ENCODE measurements at places on chromosomes 7 and 10. TPM values are rescaled to one million over a fixed set of nuclear protein-coding genes. Genes with fewer than 3 reads are reported as not detected.

- DNase-seq = no peak
- no peaks in the 10 kb centered on the region for H3K36me3 ChIP-seq
- peaks cover 10% of the 10 kb centered on the region for H3K4me1 ChIP-seq
- no peak overlapping the region for H3K27ac ChIP-seq
These were observed 57.6 kb downstream of the TSPAN15 start for GRCh38 chr10:69508738-69509340.

DNA sequence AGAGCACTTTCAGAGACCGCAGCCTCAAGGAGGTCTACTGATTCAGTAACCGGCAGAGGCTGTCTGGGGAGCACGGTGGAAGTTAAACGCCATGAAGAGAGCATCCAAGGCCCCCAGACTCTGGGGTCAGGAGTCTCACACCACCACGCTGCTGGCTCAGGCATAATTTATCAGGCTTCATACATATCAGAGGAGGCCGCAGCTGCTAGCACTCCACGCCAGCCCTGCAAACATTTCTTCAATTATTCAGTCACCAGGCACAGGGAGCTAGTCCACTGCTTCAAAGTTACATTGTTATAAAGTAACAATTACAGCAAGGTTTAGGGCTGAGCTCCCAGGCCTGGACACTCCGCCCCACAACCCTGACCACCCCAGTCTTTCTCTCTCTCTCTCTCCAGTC is 97.8 kb downstream of the PAXIP1 start:
- no peak overlapping the region for H3K4me3 ChIP-seq
- H3K27ac ChIP-seq = no peak overlapping the region
- H3K27me3 ChIP-seq = peaks cover 14% of the 10 kb centered on the region
- no peaks in the 10 kb centered on the region for H3K4me1 ChIP-seq
- H3K36me3 ChIP-seq = no peaks in the 10 kb centered on the region

- no peak for DNase-seq
- H3K4me1 ChIP-seq = no peaks in the 10 kb centered on the region
- no peaks in the 10 kb centered on the region for H3K36me3 ChIP-seq
- peaks cover 53% of the 10 kb centered on the region for H3K27me3 ChIP-seq
These were observed 39.4 kb downstream of the FAM241B start for GRCh38 chr10:69669409-69669808.

GRCh38 chr10:133357285-133358161 is at the start of gene FUOM:
TSS of gene FUOM (minus strand) at chr10:133358019. CDS start at chr10:133358007, 12 bp downstream.
- peaks cover 13% of the 10 kb centered on the region for H3K36me3 ChIP-seq
- DNase-seq = no peak
- no peaks in the 10 kb centered on the region for H3K4me1 ChIP-seq
- H3K4me3 ChIP-seq = no peak within 1 kb of the TSS
- H3K27me3 ChIP-seq = peaks cover 6% of the 10 kb centered on the region
- H3K27ac ChIP-seq = no peak within 1 kb of the TSS

DNA sequence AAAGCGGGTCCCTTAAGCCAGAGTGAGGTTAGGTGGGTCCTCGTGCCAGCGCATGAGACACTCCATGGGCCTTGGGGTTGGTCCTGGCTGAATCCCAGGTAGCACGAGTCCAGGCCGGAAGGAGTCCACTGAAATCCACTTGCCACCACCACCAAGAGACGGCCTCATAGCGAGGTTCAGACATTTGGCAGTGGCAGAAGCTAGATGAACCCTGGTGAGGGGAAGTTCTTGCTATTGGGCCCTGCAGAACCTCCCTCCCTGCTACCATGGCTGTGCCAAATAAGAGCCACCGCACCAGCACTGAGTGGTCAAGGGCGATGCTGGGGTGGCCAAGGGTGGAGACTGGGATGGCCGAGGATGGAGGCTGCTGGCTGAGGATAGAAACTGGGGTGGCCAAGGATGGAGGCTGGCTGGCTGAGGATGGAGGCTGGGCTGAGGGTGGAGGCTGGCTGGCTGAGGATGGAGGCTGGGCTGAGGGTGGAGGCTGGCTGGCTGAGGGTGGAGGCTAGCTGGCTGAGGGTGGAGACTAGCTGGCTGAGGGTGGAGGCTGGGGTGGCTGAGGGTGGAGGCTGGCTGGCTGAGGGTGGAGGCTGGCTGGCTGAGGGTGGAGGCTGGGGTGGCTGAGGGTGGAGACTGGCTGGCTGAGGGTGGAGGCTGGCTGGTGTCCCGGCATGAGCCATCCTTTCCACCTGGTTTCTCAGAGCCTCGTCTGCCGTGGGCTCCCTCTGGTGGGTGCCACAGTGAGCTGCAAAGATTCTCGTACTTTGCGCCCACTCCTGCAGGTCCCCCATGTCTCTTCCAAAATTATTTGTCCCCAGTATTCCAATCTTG is 88.2 kb downstream of the ELFN1 start:
- peak; percentile 13 for DNase-seq
- H3K4me3 ChIP-seq = no peak overlapping the region
- H3K4me1 ChIP-seq = no peaks in the 10 kb centered on the region

- H3K36me3 ChIP-seq = no peaks in the 10 kb centered on the region
- peaks cover 13% of the 10 kb centered on the region for H3K4me1 ChIP-seq
- H3K27me3 ChIP-seq = peaks cover 10% of the 10 kb centered on the region
- no peak for DNase-seq
- H3K4me3 ChIP-seq = no peak overlapping the region
These were observed 69.0 kb downstream of the DENND2A start for GRCh38 chr7:140571538-140572122.

DNA sequence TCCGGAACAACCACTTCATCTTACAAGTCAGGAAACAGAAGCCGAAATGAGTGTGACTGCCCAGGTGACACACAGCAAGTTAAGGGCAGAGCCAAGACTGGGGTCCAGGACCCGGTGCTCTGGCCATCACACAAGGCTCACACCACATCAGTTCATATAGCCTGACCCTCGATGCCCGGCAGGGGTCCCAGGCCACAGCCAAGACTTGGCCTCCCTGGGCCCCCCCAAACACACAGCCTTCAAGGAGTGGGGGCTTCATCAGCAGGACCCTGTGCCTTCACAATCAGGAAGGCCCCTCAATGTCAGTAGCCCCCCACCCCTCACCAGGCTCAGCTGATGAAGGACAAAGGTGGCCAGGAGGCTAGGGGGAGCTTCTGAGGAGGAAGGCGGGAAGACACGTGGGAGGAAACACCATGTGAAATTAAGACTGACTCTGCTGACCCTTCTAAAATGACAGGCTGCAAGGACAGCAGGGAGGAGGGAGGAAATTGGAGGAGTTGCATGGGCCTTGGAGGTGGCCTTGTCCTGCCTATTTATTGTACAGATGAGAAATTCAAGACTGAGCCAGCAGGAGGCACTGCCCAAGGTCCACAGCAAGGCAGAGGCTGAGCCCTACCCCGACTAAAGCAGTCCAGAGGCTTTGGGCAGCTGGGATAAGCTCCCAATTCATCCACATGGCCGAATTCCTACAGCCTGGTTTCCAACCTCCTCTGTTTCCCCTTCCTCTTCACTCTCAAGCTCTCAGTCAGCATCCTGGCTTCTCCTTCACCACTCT is 216.1 kb upstream of the ZMIZ1 start:
- peaks cover 31% of the 10 kb centered on the region for H3K27me3 ChIP-seq
- H3K4me3 ChIP-seq = no peak overlapping the region
- H3K4me1 ChIP-seq = no peaks in the 10 kb centered on the region
- no peak overlapping the region for H3K27ac ChIP-seq
- DNase-seq = peak; percentile 19
- no peaks in the 10 kb centered on the region for H3K36me3 ChIP-seq

DNA sequence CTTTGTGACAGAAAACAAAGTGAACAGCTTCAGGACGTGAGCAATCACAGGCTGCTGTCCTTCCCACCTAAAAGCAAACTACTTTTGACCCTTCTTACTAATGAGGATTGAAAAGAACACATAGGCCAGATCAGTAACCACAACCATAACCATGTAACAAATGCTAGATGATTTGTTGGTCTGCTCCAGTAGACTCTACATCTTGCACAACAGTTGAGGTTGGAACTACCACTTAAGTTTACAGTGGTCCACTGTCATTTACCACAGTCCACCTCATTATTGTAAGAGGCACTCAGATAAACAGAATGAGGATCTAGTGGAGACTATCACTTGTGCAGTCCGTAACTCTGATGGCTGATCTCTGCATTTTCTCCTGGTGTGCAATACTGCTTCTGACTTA is 27.8 kb downstream of the NET1 start:
- H3K27ac ChIP-seq = no peak overlapping the region
- H3K4me1 ChIP-seq = peaks cover 30% of the 10 kb centered on the region
- DNase-seq = no peak
- H3K36me3 ChIP-seq = no peaks in the 10 kb centered on the region

DNA sequence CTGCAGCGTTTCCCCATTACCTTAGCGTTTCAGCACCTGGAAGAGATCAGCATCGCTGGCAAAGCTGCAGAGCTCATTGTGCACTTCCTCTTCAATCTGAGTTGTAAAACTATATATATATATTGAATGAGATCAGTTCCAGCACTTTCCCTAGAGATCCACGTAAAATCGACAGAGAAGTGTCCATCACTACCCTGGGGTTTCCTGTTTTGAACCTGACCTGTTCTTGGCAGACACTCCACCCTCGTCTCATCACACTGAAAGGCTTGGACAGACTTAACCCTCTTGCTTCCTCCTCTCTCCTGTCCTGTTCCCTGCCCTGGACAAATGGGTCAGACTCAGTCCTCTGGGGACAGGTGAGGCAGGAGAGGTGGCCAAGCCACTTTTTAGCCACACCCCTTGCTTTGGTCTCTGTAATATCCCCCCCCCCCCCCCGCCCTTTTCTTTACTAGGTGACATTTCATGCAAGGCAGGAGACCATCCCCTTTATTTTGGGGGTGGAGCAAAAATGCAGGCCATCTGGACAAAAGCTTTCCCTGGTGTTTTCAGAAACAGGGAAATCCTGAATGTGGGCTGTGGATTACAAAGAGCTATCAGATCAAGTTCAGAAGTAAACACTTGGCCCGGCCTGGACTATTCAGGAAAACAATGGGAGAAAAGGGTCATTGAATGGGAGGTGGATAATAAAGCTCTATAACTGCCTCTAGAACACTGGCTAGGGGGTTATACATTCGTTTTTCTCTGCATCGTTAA is 83.7 kb upstream of the KDM7A start:
- no peak overlapping the region for H3K4me3 ChIP-seq
- H3K36me3 ChIP-seq = peaks cover 4% of the 10 kb centered on the region
- no peak overlapping the region for H3K27ac ChIP-seq

DNA sequence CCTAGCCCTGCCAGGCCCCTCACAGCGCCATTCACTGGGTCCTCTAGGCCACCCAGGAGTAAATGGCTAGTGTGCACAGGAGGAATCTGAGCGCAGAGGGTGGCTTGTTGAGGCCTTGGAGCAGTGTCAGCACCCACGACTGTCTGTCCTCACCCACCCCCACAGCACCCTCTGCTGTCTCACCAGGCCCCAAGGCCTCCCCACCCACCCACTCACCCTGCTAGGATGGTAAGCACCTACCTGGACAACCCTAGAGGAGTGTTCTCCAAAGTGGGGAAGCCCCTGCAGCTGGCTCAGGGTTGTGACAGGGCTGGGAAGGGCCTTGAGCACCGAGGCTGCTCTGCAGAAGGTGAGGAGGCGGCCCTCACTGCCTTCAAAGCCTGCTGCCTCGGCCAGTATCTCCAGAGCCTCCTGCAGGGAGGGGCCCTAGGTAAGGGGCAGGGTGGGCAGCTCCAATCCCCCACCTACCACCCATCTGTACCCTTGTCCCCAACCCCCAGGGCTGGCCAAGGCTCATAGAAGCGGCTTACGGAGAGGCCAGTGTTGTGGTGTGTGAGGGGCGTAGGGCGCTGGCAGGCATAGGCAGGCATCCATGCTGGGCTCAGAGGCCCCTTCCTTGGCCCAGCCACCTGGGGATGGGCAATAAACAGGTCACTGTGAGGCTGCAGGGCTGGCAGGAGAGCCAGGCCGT is 2.9 kb downstream of the POLM start:
- no peak overlapping the region for H3K4me3 ChIP-seq
- H3K27ac ChIP-seq = no peak overlapping the region
- 0 out of 2 replicates have a peak, but pooled peaks cover 1% of the 10 kb centered on the region for H3K27me3 ChIP-seq
- peaks cover 26% of the 10 kb centered on the region for H3K36me3 ChIP-seq

DNA sequence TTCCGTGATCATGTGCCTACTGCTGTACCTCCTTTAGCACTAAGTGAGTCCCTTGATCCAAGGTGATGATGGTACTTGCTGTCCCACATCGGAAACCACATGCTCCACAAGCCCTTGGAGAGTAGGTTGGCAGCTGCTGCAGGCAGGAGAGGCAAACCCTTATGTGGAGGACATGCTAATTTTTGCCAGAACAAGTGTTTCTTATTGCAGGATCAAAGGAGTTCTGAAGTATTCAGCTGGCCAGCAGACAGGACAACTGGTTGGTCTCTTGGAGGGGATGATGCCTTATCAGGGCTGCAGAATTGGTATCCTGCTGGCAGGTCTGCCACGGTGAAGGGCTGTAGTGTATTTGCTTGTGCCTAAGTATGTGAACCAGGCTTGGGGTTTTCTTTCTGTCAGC is 36.8 kb downstream of the NACAD start:
- no peak for DNase-seq
- H3K4me1 ChIP-seq = peaks cover 7% of the 10 kb centered on the region
- H3K36me3 ChIP-seq = peaks cover 7% of the 10 kb centered on the region

The RPEL1 gene
- not detected for total RNA-seq

The CASP2 gene
- 33.0 TPM for total RNA-seq
